ENCODE measurements at places on chromosomes 5 and 9.

DNA sequence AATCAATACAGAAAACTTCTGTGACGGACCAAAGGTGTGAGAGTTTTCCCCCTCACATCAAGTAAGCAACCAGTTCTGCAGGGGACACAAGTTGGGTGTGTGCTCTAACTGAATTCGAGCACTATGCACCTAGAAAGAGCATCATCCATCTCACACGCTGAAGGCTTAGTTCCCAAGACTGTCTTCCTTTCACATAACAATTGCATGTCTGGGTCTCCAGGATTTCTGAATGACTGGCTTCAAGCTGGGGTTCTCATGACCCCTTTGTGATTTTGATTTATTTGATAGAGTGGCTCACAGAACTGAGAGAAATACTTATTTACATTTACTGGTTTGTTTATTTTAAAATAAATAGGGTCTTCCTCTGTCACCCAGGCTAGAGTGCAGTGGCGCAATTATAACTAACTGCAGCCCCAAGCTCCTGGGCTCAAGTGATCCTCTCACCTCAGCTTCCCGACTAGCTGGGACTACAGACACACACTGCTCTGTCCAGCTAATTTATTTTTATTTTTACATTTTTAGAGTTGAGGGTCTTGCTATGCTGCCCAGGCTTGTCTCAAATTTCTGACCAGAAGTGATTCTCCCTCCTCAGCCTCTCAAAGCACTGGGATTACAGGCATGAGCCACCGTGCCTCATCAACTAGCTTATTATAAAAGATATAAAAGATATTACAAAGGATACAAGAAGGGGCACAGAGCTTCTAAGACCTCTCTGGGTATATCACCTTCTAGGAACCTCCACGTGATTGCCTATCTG, 316.7 kb upstream of the CDH12 start:
- DNase-seq, result no peak

DNA sequence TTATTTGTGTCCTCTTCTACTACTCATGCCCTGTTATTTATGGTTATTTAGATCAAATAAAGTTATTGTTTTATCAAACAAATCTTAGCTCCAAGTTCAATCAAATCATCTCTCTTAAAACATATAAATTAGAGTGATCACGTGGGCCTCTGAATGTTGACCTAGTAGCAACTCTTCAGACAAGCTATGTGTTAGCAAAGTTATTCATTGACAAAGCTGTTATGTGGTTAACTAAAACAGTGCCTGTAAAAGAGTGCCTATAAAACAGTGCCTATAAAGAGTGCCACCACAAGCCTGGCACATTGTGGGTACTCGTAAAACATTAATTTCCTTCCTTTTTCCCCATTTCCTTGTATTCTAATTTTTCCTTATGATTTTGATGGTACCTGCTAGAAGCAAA, 421.9 kb downstream of the HCN1 start:
- DNase-seq, result no peak

DNA sequence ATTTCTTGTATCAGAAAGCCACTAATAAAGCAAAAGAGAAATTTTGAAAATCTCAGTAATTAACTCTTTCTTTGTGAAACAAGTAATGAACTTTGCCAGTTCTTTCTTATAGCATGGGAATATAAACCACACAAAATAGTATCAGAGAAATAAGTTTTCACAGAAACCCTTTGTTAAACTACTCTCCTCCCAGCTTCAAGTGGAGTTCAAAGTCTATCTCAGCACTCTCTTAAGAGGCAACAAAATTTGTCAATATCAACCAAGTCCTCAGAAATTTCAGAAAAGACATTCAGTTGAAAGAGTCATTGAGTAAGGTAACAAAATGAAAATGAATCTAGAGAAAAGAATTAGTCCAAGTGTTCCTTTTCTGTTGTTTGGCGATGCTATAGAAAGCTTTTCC, 89.3 kb downstream of the NTRK2 start:
- DNase-seq, result no peak

DNA sequence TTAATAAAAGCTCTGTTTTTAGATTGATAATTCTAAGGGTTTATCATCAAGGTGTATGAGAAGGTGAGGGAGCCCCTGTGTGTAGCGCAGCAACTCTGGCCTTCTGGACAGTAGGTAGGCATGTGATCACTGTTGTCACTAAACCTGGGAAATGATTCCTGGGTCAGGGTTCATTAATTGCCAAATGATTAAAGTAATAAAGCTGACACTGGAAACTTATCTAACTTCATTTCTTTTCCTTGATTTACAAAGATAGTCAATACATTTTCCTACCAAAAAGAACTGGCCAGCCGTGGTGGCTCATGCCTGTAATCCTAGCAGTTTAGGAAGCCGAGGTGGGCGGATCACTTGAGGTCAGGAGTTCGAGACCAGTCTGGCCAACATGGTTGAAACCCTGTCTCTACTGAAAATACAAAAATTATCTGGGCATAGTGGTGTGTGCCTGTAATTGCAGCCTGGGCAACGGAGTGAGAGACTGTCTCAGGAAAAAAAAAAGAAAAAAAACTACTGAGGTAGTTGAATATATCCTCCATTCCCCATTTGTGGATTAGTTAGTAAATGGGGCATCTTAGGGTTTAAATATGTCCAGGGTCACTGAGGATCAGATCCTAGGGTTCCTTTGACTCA, 2.4 kb downstream of the EHMT1 start:
- peak; percentile 22 for DNase-seq

DNA sequence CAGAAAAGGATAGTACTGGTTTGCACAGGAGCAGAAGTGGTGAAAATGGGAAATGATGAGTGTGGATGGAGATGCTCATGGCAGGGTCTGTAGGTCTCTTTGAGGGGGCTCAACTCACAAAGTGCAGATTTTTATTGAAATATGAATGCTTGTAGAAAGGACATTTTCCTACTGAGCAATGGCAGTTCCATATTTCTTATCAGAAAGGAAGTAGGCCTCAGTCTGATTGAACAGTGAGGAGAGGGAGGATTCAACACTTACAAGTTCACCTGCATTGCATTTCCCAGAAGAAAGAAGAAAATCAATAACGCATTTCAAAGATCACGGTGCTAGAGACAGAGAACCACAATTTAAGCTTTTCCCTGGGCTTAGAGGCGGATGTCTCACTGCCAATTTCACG, 49.2 kb downstream of the ANXA2R start:
- DNase-seq, result no peak

- DNase-seq, result no peak
Observed at GRCh38 chr9:92589923-92590322, 54.1 kb upstream of the ECM2 start.

- peak; percentile 82 for DNase-seq
Observed at GRCh38 chr9:134555094-134555650, 86.4 kb upstream of the COL5A1 start.

DNA sequence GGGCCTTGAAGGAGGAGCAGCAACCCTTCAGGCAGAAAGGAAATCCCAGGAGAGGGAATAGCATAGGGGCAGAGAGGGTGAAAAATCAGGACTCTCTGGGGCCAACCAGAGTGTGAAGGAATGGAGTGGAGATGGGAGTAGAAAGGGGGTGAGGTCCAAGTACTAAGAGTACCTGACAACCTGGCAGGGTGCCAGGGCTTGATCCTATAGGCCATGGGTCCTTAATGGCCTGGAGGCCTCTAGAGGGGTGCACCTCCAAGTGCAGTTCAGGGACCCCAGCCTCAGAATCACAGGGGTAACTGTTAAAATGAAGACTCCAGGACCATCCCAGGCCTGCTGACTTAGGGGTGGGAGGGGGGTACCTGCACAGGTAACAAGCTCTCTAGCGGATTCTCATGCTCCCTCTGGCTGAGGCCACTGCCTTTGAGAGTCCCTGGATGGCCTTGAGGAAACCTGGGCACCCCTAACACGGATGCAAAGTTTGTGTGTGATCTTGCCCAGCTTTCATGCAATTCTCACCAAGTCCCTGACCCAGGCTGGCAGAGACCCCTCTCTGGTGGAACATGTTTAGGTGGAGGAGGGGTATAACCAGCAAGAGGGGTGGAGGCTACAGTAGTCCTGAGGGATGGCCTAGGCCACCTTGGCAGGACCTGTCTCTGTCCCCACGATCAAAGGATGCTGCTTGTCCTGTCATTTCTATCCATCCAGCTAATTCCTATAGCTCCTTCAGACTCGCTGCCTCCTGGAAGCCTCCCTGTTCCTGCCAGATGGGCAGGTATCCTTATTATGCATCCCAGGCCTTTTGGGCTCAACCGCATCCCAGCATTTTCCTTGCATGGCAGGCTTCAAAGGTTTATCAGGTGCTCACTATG, 17.6 kb upstream of the CSF1R start:
- DNase-seq, result no peak

DNA sequence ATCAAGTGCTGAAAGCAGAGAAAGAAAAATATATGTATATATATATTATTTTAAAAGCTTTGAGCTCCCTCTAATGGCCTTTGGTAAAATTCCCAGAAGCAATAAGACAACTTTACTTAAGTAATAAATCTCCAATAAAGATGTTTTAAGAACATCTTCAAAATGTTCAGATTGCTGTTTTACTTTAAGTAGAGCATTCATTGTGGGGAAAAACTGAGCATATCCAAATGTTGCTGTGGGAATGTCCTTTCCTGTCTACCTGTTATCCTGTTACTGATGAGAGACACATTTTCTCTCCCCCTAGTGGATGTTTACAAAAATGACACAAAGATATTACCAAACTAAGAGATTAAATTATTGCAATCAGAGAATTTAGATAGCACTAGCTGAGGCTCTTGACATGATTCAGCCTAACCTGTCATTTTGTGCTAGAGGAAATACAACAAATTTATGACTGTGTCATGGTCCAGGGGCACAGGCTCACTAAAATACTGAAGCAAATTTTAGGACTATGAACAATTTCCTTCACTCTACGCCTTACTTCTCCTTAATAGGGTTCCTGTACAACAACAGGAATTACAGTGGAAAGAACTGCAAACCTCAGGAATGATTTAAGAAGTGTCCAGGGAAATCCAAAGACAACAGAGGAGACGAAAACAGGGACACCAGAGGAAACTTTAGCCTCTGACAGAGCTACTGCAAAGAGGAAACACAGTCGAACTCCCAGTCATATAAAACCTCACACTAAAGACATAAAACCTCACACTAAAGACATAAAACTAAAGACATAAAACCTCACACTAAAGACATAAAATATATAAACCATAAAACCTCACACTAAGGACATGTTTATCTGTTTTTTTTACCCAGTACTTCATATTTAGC, 24.3 kb upstream of the PRRC1 start:
- peak; percentile 56 for DNase-seq

DNA sequence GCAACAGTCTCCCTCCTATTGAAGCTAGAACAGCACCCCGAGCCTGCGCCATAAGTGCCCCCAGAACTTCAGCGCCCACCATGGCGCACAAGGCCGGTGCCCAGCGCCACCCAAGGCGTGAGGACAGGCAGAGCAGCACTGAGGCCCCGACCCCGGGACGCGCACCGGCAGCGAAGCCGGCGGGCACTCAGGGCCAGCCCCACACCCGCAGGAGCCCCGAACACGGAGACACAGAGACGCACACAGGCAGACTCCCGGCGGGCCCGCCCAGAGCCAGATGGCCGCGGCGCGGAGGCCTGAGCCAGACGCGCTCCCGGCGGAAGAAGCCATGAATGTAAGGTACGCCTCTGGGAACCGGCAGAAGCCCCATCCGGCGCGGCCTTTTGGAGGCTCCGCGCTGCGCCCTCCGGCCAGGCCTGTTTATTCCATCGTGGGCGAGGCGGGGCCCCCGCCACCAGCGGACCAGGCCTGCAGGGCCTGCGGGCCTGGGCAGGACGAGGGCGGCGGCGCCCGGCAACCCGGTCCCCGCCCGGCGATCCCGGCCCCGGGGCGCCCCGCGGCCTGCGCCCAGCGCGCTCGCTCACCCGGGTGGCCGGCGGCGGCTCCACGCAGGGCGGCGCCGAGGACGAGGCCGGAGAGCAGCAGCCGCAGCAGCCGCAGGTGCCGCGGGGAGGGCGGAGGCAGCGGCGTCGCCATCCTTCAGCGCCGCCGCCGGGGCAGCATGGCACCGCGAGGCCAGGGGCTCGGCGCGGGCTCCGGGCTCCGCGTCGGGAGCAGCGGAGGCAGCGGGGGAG, 486 bp downstream of the NPDC1 start:
- DNase-seq, result no peak

DNA sequence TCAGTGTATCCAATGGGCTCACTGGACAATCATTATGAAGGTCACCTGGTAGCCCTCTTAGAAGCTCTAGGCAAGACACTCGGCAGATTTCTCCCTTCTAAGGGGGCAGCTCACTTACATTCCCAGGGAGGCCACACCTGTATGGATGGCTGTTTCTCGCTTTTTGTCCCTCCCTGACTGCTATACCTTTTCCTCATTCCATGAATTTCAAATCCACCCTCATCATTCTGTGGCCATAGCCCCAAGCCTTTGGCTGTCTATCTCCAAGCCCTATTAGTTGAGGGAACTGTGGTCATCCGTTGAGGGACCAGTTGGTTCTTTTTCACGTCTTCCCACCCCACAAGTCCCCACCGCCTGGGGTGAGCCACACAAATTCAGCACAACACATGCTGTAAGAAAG, 85.0 kb upstream of the RARS1 start:
- DNase-seq, result no peak

- DNase-seq, result no peak
Observed at GRCh38 chr9:110389148-110389750, 51.6 kb upstream of the TXNDC8 start.

GRCh38 chr5:124438026-124438902, 308.2 kb downstream of the ZNF608 start:
- DNase-seq, result no peak

DNA sequence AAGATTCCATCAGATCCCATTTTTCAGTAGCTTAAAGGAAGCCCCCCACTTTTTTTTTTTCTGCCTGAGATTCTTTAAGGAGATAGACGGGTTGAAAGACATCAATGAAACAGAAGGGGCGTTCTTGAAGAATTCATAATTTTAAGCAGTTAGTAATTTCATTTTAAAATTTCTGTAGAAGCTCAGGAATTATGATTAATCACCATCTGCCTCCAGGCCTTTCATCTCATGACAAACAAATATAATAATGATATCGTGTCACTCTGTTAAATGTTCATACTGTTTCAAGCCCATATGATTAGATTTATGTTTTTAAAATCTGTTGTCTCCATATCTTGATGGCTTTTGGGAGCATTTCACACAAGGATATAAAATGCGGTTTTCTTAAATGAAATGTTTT, 75.2 kb downstream of the NPR3 start:
- DNase-seq, result no peak

DNA sequence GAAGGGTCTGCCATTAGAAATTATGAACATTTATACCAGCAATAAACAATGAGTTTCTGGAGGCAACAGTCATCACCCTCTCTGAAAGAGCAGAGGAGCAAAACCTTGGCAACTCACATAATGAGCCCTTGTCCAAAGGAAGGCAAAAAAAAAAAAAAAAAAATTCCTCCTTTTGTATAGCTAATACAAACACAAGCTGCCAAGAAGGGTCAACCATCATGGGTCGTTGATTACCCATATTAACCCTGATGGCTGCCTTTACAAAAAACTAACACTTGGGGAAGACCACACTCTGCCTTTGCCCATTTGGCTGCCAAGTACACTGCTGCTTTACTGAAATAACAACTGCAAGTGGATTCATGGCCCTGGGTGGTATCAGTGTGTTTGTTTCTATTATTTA, 272.7 kb downstream of the ADAMTSL1 start:
- DNase-seq, result no peak

- peak; percentile 84 for DNase-seq
Observed at GRCh38 chr5:43560128-43560527, 3.3 kb upstream of the PAIP1 start.

Data from fibroblast of skin of scalp (primary cell).